ENCODE measurements at places on chromosomes 5 and 9.

DNA sequence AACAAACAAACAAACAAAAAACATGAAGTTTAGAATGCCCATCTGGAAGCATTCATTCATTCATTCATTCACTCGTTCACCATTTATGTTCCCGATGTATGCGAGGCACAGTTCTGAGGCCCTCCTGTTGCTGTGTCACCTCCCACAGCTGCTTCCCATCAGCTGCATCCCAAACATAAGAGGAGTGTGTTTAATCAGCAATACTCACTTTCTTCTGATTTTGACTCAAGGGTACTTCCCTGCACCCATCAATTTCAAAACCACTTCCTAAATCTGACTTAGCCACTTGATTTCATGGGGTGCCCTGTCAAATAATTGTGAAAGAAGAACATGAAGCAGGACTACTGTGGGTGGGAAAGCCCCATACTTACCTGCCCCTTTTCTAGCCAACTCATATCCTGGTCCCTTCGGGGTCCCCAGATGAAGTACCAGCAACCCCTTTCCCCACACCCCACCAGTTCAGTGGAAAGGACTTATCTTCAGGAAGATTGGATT is 128.0 kb upstream of the IL12B start:
- DNase-seq, result no peak

DNA sequence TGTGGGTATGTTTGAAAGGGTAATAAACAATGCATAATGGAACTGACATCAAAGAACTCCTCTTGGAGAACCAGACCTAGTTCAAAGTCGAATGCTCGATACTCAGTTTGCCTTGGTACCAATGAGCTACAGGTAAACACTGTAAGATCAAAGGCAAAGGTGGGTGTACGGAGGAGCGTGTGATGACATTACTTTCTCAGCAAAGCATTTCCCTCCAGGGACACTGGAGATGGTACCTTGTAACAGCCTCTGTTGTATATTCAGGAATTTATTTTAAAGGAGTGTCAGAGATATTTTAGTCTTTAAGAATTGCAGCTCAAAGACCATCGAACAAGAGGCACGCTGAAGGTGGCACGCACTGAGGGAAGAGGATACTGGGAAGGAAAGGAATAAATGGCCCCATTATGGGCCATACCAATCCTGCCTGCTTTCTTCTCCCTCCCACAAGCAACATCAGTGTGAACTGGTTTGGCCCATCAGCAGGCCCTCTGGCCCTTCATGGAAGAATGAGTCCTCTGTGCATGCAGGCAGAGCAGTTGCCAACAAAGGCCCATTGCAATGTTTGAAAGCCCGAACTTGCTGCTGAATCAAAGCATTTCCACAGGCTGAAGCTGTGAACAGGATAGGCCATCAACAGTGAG is 410.2 kb downstream of the ACTL7B start:
- DNase-seq, result peak; percentile 65

DNA sequence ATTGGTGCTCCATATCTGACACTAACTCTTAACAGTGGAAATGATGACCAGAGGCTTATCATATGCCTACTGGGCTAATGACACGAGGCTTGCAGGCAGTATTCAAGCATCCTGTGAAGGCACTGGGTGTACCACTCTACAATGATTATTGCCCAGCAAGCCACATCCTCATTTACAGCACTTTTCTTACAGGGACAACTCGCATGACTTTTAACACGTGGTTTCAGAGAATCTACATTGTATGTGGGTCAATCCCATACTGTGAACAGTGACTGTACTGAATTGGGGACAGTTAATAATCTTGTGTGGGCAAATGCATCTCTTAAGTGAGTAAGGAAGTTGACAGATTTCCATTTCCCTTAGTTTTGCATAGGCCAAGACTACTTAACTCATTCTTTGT is 260.0 kb downstream of the TRPM3 start:
- no peak for DNase-seq

GRCh38 chr9:104983491-104983890 is 55.5 kb upstream of the ABCA1 start:
- DNase-seq, result no peak

DNA sequence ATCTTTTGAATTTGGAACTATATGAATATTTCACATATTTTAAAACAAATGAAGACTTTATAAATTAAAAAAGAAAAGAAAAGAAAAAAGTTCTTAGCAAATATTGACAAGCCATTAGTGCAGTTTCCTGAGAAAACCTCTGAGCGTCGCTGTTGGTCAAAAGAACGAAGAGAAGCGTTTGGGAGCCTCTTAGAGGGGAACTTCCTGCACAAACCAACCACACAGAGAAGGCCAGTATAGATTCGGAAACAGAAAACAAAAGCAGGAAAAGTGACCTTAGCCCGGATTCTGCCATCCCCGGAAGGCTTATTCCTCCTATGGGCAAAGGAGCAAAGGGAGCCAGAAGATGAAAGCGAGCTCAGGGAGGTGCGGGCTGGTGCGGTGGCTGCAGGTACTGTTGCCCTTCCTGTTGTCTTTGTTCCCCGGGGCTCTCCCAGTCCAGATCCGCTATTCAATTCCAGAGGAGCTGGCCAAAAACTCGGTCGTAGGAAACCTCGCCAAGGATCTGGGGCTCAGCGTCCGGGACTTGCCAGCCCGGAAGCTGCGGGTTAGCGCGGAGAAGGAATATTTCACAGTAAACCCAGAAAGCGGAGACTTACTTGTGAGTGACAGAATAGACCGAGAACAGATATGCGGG is at the start of gene PCDHGB2:
PCDHGB2 (plus strand) TSS at position 205 of the 637 bp plus-strand sequence; CDS start at position 347, 142 bp downstream.
- DNase-seq, result no peak

DNA sequence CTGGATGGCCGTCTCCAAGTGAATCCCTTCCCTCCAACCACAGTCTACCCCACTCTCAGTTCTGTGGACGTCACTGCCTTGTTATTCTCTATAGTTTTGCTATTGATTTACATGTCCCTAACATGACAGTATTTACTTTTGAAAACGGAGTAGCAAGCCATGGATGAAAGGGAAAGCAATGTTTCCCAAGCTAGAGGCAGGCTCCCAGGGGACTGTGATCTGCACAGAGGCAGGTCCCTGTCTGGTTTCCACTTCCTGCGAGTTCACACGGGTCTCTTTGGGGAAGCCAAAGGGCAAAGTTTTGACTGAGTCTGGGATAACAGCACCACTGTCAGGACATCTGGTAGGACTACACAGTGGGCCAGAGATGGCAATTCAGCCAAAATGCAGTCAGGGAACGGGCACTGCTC is 12.7 kb downstream of the C9orf153 start:
- no peak for DNase-seq

DNA sequence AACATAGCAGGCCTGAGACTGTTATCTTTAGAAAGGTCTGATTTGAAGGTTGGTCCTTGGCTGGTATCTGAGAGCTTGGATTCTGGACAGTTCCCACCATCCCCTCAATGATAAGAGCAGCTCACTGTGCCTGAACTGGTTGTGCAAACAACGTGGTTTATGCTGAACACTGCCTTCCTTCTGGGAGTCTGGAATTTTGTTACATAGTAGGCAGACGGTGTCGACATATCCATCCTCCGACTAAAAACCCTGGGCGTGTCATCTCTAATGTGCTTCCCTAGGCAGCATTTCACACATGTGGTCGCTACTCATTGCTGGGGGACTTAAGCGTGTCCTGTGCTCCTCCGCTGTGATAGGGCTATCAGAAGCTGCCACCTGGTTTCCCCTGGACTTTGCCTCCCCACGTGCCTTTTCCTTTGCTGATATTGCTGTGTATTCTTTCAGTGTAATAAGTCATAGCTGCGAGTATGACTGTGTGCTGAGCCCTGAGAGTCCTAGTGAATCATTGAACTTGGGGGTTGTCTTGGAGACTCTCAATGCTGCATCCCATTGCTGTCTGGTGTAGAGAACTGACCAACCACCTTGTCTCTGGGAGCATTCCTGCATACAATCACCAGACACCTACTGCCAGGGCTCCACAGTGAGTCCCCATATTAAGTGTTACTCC is 119.1 kb upstream of the TBC1D2 start:
- DNase-seq, result no peak

- DNase-seq, result no peak
Measured at GRCh38 chr9:111301195-111301594, 28.8 kb downstream of the OR2K2 start.

DNA sequence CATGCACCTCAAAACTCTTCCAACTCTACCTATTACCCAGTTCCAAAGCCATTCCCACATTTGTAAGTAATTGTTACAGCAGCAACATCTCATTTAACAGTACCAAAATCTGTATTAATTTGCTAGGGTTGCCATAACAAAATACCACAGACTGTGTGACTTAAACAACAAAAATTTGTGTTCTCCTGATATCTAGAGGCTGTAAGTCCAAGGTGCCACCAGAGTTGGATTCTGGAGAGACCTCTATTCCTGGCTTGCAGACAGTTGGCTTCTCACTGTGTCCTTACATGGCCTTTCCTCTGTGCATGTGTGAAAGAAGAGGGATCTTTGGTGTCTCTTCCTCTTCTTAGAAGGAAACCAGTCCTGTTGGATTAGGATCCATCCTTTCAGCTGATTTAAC is 203.8 kb upstream of the PIK3R1 start:
- DNase-seq, result no peak

- no peak for DNase-seq
Measured at GRCh38 chr9:110160123-110160522, 47.8 kb downstream of the C9orf152 start.

DNA sequence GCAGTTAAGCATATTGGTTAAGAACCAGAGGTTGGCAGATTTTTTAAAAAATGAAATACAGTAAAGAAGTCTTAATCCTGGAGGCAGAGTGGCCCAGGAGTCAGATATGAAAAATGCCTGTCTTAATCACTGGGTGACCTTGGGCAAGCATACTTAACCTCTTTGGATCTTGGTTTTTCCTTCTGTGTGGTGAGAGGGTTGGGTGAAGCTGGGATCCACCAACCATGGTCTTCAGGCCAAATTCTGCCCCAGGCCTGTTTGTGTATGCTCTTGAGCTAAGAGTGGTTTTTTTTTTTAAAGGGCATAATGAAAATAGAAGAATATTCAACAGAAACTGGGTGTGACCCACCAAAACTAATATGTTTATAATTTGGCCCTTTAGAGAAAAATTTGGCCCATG is 20.0 kb upstream of the TEX48 start:
- no peak for DNase-seq

- DNase-seq, result no peak
Measured at GRCh38 chr5:112866739-112867138, 5.7 kb downstream of the SRP19 start.

DNA sequence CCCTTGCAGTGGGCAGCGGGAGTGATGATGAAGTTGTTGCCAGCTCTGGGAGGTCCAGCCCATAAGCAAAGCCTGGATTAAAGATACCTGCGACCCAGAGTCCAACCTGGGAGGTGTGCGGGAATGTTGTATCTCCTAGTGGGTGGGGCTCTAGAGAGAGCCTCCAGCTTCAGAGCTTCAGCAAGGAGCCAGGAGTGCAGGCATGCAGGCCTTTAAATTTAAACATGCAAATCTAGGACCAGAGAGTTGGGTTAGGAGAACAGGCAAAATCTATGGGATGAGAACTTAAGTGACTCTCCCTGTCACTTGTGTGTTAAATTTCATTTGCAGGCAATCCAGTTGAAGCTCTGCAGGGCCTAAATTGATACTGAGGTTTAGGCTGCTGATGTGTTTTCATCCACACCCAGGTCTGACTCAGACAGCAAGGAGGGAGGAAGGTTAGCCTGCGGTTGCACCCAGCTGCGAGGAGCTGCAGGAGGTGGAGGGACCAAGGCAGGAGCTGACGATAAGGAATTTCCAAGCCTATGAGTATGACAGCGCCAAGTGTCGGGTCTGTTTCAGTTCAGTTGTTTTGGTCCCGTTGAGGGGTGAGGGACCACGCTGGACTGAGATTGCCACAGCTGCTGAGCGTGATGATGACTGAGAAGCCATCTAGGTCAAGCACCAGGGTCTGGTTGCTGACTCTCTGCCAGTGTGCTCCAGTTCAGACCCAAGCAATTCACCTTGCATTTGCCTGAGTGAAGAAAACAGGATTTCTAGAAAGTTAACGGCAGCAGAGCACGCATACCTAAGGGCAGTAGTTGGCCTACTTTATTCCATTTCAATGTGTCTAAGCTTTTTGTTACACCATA is 243.0 kb downstream of the ICE1 start:
- DNase-seq, result no peak

GRCh38 chr5:34608859-34609648 is 47.1 kb upstream of the RAI14 start:
- DNase-seq, result no peak

GRCh38 chr5:2633992-2634391 is 117.5 kb downstream of the IRX2 start:
- no peak for DNase-seq

DNA sequence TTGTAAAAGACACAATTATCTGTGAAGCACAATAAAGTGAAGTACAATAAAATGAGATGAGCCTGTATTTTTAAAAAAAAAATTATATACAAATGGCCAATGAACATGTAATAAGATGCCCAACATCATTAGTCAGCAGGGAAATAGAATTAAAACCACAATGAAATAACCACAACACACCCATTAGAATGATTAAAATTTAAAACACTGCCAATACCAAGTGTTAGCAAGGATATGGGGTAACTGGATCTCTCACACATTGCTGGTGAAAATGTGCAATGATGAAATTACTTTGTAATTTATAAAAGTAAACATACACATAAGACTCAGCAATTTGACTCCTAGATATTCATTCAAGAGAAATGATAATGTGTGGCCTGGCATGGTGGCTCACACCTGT is 62.8 kb downstream of the SHOC1 start:
- DNase-seq, result no peak

DNA sequence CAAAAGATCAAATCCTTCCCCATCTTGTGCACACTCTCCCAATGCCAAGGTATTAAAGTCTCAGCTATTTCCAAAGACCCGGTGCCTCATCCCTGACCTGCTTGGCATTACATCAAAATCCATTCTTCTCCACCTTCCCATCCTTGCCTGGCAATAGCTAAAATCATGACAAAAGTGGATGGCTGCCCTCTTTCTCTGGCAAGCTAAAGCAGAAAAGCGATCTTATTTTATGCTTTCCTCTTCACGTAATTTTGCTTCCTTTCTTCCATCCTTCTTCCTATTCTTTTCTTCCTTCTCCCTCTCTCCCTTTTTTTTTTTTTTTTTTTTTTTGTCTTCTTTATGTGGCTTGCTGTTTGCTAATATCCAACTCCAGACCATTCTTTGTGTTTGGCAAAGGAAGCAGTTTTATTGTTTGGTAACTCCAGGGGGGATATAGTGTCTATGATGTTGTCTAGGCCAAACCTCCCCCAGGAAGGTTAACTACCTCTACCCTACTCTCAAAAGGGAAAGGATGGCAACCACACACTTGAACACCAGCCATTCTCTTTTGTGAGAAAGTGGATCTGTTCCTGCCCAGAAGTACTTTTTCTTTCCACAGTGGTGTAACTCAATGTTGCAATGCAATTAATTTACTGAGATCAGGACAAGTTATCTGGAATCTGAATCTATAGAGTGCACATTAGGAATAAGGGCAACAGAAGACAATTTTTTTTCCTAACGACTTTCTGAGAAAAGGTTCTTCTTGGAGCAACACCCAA is 120.9 kb upstream of the TMEM161B start:
- peak; percentile 79 for DNase-seq

- DNase-seq, result no peak
Measured at GRCh38 chr9:12681620-12682019, 11.6 kb upstream of the TYRP1 start.

GRCh38 chr9:25804856-25805255 is 126.6 kb upstream of the TUSC1 start:
- DNase-seq, result peak; percentile 7

Measured in brain (organoid and tissue), 16 donors.